ENCODE measurements at places on chromosomes 12 and 14.

DNA sequence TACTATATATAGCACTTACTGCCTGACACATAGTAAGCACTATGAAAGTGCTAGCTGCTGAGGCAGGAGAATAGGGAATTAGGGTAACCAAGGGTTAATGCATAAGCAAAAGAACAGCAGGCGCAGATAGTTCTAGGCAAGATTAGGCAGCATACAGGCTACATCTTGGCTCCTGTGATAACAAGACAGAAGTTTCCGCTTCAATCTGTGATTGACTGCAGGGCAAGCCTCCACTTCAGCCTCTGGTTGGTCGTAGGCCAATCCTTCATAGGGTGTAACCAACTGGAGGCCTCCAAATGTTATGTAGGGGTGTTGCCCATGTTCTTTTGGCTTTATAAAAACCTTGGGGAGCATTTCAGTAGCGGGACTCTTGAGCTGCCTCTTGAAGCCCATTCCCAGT is 46.9 kb downstream of the KLHL28 start:
- no peak for DNase-seq

DNA sequence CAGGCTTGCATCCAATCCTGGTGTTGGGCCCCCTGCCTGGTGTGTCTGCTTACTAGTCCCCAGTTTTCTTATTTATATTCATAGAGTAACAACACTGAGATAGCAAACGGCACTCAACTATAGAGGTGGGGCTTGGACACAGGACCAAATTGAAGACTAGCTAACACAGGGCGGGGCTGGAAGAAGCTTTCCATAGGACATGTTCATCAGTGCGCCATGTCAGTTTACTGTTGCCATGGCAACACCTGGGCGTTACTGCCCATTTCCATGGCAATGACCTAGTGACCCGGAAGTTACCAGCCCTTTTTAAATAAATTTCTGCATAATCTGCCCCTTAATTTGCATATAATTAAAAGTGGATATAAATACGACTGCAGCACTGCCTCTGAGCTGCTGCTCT is 275.5 kb upstream of the TMEM132C start:
- no peak for DNase-seq

- no peak for DNase-seq
Measured at GRCh38 chr14:36583893-36584811, 1.7 kb upstream of the NKX2-8 start.

- DNase-seq: no peak
Measured at GRCh38 chr14:46051796-46052195, 599.8 kb downstream of the RPL10L start.

DNA sequence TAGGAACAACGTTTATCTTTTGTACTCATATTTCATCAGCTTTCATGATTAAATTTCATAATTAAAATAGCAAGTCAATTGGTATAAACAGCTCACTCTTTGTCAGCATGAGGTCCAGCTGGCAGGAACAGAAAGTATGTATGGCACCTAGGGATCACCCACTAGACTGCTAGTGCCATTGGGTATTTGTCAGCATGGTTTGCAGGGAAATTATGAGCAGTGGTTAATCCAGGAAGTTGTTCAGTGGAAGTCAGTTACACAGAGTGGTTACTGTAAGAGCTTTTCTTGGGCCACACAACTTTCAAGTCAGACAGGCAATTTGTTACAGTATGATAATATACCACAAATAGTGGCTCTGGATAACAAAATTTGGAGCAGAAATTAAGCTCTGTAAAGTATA is 340.3 kb upstream of the RGS6 start:
- no peak for DNase-seq

DNA sequence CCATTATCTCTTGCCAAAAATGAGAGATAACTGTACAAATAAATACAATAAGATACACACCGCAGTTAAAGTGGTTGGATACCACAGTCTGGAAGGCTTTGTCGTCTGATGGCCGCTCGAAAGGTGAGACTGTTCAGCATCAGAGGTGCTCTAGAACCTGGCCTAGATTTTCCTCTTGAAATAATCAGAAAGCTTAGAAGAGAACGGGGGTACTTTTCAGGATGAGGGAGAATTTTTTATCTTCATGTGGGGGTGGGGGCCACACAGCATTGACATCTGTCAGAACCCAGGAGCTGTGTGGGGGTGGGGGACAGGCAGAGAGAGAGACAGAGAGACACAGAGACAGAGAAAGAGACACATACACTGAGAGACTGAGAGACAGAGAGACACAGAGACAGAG is 90.5 kb downstream of the GALNT9 start:
- no peak for DNase-seq
